Activated naive CD8-positive, alpha-beta T cell treated with anti-CD3 and anti-CD28 coated beads, Interleukin-2, amount 50 U/mL, for 24 hours (primary cell): ENCODE measurements at places on chromosomes 13 and 19.

DNA sequence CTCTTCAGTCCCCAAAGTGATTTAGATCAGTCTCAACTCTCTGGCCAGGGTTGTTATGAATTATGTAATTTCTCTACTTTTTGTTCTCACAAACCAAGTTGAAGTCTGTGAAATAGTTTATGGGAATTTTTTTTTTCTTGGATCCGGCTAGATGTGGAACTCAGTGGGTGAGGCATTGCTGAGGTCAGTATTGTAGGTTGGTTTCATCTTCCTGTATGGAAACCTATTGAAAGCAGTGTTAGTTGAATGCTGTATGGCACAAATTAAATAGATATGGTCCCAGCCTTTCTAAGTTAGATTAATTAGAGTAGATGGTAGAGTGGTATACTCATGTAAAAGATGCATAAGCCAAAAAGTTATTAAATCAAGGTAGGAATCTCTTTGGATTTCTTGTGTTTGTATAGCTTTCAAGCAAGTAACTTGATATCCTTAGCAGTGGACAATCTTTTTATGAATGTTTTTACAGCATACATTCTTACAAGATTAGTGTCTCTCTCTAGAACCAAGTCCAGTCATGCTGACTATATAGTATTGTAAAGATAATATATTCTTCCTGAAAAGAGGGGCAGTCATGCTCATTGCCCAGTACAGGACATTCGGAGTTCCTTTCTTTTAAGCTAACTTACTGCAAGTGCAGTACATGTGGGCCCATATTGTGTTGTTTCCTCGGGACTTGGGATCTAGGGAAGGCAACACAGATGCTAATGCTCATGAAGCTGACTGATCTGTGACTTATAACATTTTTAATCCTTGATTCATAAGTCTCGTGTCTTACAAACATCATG is 2541.1 kb downstream of the PCDH9 start:
- no peaks in the 10 kb centered on the region for H3K4me1 ChIP-seq
- no peak overlapping the region for H3K4me3 ChIP-seq
- no peaks in the 10 kb centered on the region for H3K27me3 ChIP-seq

GRCh38 chr13:107843281-107843680 is 372.1 kb downstream of the LIG4 start:
- H3K4me3 ChIP-seq: no peak overlapping the region
- H3K36me3 ChIP-seq: no peaks in the 10 kb centered on the region
- no peak for DNase-seq
- H3K27ac ChIP-seq: no peak overlapping the region

DNA sequence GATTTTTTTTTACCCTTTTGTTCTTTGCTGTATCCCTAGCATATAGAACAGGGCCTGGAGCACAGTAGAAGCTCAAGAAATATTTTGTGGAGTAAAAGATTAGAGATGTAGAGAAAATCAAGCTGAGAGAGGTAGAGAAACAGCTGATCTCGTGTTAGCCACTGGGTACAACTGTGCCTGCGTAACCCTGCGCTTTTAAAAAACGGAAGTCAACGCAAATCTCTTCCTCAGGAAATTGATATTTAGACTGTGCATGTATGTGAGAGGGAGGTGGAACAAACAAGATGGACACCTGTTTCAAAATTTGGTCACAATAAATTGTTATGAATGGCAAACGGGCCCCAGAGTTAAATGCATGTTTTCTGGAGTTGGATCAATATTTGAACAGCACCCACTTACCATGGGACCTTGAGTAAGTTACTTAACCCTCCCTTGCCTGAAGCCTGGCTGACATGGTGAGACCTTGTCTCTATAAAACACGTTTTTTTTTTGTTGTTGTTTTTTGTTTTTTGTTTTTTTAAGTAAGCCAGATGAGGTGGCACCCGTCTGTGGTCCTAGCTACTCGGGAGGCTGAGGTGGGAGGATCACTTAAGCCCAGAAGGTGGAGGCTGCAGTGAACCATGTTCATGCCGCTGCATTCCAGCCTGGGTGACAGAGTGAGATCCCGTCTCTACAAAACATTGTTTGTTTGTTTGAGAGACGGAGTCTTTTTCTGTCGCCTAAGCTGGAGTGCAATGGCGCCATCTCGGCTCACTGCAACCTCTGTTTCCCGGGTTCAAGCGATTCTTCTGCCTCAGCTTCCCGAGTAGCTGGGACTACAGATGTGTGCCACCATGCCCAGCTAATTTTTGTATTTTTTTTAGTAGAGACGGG is 3.3 kb upstream of the EPOR start:
- no peak overlapping the region for H3K27ac ChIP-seq
- H3K36me3 ChIP-seq: no peaks in the 10 kb centered on the region
- peaks cover 7% of the 10 kb centered on the region for H3K4me1 ChIP-seq

DNA sequence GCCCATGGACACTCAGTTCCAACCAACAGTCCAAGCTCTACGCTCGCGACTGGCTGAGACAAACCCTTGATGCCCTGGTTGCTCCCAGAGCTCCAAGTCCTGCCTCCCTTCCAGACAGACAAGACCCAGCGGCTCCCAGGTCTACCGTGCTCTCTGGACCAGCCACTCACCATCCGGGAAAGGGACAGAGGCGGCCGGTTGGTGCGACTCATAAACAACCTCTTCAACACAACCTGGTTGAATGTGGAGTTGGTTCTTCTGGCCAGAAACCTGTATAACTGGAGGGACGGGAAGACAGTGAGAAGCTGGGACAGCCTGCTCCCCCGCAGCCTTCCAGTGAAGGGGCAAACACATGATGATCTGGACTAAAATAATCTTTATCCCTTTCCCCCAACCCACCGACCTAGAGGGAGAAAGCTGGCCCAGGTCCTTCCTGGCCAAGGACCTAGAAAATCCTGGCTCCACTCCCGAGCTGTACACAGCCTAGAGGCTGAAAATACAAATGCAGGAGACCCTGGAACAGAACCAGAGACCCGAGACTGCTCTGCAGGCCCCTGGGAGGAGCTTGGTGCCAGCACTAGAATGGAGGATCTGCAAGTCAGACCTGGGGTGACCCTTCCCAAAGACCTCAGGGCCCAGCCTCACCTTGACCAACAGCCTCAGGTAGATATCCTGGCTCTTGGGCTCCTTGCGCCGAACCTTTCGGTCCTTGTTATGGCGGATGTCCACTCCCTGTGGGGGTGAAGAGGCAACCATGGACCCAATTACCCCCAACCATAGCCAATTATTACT is 1.6 kb downstream of the RPL18 start:
- peak overlapping the region; percentile 98 for H3K4me3 ChIP-seq
- no peaks in the 10 kb centered on the region for H3K27me3 ChIP-seq
- peak overlapping the region; percentile 100 for H3K27ac ChIP-seq
- DNase-seq: no peak

DNA sequence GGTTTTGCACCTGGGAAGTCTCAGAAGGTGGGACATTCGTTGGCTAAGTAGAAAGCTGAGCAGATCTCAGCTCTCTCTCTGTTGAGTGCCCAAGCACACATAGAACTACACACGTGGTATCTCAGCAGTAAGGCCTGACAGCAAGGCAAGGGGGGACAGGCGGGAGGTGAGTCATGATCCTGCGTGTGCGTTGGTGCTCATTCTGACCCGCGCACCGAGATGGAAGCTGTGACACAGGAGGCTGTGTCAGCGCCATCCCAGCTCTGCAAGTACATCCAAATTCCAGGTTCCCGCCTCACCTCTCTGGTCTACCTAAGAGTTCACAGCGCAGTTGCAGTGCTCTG is 135.7 kb downstream of the USP12 start:
- peaks cover 3% of the 10 kb centered on the region for H3K4me1 ChIP-seq
- peaks cover 22% of the 10 kb centered on the region for H3K27me3 ChIP-seq

DNA sequence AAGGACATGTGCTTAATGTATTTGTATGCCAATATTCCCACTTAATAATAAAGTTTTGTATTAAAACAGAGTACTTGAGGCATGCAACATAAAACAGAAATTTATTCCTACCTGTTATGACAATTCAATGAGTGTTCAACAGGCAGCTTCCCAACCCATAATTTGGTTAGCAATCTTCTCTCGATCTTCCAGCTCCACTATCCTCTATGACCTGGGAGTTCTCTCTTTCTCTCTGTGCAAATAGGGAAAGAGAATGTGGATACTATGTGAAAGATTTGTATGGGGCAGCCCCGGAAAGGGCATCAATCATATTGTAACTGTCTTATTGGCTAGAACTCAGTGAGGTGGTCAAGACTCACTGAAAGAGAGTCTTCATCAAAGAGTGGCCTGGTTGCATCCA is 644.9 kb upstream of the PCDH20 start:
- H3K27ac ChIP-seq: no peak overlapping the region
- H3K36me3 ChIP-seq: no peaks in the 10 kb centered on the region
- no peaks in the 10 kb centered on the region for H3K27me3 ChIP-seq
- no peak overlapping the region for H3K4me3 ChIP-seq
- no peaks in the 10 kb centered on the region for H3K4me1 ChIP-seq

DNA sequence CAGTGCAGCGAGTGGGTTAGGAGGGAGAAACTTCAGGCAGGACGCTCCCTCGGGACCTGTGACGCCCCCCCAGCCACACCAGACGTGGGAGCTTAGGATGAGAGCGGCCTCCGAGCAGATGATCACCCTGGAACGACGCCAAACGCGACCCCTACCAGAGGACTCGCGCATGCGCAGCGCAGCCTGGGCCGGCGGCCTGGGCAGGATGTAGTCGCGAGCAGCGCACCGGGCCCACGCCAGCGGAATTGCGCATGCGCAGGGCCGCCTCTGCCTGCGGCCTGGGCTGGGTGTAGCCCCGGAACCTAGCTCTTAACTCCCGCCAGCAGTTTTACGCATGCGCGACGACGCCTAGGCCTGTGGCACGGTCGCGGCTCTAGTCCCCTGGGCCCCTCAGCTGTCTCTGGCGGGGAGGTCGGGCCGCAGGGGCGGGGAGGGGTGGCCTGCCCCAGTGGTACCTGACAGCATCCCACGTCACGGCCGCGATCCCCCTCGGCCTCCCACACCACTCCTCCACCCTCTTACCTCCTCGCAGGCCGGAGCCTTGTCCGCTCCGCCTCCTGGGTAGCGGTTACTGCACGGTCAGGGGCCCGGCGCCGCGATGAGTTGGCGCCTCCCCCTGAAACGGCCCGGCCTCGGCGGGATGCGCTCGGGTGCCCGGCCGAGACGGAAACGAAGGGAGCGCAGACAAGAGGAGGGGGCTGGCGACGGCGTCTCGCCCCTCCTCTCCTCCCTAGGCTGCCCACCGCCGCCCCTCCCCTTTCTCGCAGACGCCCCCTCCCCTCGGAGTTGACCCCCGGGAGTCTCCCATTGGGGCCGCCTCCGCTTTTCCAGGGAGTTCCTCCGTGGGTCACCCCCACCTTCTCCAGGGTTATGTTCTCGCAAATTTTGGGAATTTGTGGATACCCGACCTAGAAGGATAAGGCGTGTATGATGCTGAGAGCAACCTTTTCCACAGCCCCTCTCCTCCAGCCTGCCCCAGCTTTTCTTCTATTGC is at the start of gene RCBTB2:
Gene RCBTB2, minus strand, starts transcription at position 575 of the 994 bp plus-strand sequence. CDS start 11,141 bp downstream, outside the sequence.
- H3K4me3 ChIP-seq: peak within 1 kb of the TSS; percentile 88
- H3K27ac ChIP-seq: peak within 1 kb of the TSS; percentile 96
- DNase-seq: peak; percentile 100
- H3K4me1 ChIP-seq: peaks cover 30% of the 10 kb centered on the region
- H3K27me3 ChIP-seq: peaks cover 2% of the 10 kb centered on the region
- peaks cover 5% of the 10 kb centered on the region for H3K36me3 ChIP-seq

- H3K27ac ChIP-seq: no peak overlapping the region
- H3K4me3 ChIP-seq: no peak overlapping the region
- no peaks in the 10 kb centered on the region for H3K27me3 ChIP-seq
- H3K36me3 ChIP-seq: peaks cover 19% of the 10 kb centered on the region
Observed at GRCh38 chr19:44653977-44654774, 10.5 kb downstream of the PVR start.

- no peak overlapping the region for H3K4me3 ChIP-seq
- no peaks in the 10 kb centered on the region for H3K27me3 ChIP-seq
- H3K4me1 ChIP-seq: peaks cover 10% of the 10 kb centered on the region
Observed at GRCh38 chr19:46390866-46391265, 22.5 kb downstream of the CCDC8 start.

- peak overlapping the region; percentile 81 for H3K4me3 ChIP-seq
- no peak for DNase-seq
- H3K27me3 ChIP-seq: no peaks in the 10 kb centered on the region
- peaks cover 4% of the 10 kb centered on the region for H3K36me3 ChIP-seq
- peaks cover 37% of the 10 kb centered on the region for H3K4me1 ChIP-seq
Observed at GRCh38 chr19:10870501-10870954, 825 bp upstream of the CARM1 start.

- H3K36me3 ChIP-seq: no peaks in the 10 kb centered on the region
- no peak overlapping the region for H3K27ac ChIP-seq
- H3K27me3 ChIP-seq: peaks cover 17% of the 10 kb centered on the region
- no peak overlapping the region for H3K4me3 ChIP-seq
- no peaks in the 10 kb centered on the region for H3K4me1 ChIP-seq
Observed at GRCh38 chr19:18379803-18380747, 5.9 kb upstream of the GDF15 start.

DNA sequence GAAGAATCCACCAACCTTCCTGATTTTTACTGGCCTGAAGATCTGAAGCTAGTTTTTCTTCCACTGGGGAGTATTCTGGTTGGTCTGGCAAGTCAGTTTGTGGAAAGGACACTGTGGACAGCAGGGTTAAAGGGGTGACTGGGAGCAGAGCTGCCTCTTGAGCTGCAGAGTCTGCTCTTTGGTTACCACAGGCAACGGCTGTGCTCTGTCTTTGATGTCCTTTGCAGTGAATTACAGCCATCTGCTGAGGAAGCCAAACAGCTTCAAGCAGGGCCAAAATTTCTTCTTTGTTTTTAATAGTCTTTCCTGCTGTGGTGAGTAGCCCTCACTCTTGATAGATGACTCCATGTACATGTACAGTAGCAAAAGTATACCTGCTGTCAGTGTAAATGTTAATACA is 75.7 kb downstream of the ZNF100 start:
- H3K27me3 ChIP-seq: no peaks in the 10 kb centered on the region
- H3K4me3 ChIP-seq: no peak overlapping the region
- no peak overlapping the region for H3K27ac ChIP-seq

DNA sequence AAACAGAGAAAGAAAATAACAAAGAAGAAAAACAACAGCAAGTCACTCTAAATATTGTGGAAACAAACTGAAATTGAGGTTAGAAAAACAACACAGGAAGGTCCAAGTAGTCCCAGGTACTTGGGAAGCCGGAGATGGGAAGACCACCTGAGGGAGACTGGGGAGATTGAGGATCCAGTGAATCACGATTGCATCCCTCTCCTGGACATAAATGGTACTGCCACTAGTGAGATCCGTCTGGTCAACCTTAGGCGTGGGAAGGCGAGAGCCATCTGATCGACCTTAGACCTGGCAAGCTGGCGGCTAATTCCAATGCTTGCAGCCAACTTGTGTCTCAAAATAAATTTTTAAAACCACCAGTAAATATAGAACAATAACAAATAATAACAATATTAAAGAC is 81.9 kb downstream of the ZNF726 start:
- H3K27ac ChIP-seq: no peak overlapping the region
- peaks cover 3% of the 10 kb centered on the region for H3K36me3 ChIP-seq
- H3K27me3 ChIP-seq: no peaks in the 10 kb centered on the region
- DNase-seq: peak; percentile 7

- H3K27ac ChIP-seq: peak within 1 kb of the TSS; percentile 79
- peak; percentile 77 for DNase-seq
- peak within 1 kb of the TSS; percentile 81 for H3K4me3 ChIP-seq
Observed at GRCh38 chr19:543910-544608, at the start of gene GZMM. GZMM (plus strand) TSS chr19:544053; CDS start chr19:544072, 19 bp downstream.

GRCh38 chr19:6232601-6233055 is 47.1 kb downstream of the MLLT1 start:
- H3K27me3 ChIP-seq: no peaks in the 10 kb centered on the region
- H3K36me3 ChIP-seq: peaks cover 4% of the 10 kb centered on the region
- H3K27ac ChIP-seq: no peak overlapping the region
- no peak for DNase-seq
- H3K4me1 ChIP-seq: peaks cover 13% of the 10 kb centered on the region

GRCh38 chr13:98207416-98207815 is 30.3 kb upstream of the RNF113B start:
- DNase-seq: no peak
- no peak overlapping the region for H3K4me3 ChIP-seq
- no peaks in the 10 kb centered on the region for H3K36me3 ChIP-seq
- no peaks in the 10 kb centered on the region for H3K4me1 ChIP-seq
- no peak overlapping the region for H3K27ac ChIP-seq
- H3K27me3 ChIP-seq: peaks cover 6% of the 10 kb centered on the region
